ENCODE measurements at places on chromosomes 7 and 10.

DNA sequence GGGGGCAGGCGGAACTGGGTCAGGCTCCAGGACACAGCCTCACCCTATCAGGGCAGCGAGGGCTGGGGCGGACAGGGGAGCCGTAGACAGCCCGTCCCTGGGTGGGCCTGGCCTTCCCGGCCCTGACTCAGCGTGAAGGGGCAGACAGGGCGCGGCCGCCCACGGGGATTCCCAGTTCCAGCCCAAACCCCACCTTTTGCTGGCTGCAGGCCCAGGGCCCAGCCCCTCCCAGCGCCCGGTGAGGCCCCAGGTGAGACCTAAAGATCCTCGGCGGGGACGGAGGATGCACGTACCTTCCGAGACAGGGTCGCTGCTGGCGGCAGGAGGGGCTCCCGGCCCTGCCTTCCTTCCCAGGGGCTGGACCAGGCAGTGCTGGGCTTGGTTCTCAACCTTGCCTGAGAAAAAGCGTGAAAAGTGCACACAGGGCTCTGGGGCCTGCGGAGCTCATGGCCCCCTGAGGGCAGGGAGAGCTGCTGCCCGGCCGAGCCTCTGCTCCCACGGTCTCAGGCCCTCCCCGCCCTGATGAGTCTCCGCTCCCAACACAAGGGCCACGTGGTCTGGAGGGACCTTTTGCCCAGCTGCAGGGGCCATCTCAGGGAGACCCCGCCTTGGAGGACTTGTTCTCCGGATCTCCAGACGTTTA is 43.9 kb upstream of the DNAJB6 start:
- DNase-seq: no peak

GRCh38 chr7:113394856-113395255 is 276.5 kb upstream of the SMIM30 start:
- DNase-seq: no peak

DNA sequence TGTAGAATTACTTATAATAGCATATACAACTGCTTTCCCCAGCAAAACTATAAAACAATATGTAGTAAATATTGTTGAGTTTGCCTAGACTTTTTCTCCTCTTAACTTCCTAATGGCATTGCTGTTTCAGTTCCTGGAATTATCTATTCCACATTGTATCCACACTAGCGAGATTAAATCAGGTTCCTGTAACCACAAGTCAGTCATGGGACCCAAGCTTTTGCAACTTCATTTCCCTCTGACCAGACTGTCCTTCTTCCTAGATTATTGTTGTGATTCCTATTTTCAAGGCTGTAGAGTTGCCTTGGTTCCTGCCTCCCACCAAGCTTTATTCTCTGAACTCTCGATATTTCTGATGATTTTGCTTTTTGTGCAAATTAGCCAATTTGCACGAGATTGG is 173.3 kb upstream of the ZNF804B start:
- no peak for DNase-seq

- peak; percentile 13 for DNase-seq
Measured at GRCh38 chr10:79027147-79028055, 41.4 kb upstream of the ZMIZ1 start.

DNA sequence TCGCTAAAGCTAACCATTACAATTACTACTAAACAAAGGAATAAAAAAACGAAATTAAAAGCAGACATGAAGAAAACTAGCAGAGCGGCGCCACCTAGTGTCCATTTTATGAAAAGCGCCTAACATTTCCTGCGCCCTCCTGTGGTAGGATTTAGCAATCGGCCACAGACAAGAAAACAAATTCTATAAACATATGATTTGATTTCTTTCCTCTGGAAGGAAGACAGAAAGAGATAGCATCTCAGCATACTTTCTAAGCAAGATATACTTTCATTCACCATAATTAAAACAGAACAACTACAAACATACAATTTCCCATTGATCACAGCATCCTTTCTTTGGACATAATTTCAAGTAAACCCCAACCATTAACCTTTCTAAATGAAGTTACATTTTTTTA is 337.7 kb upstream of the NPVF start:
- peak; percentile 37 for DNase-seq

Data from activated naive CD4-positive, alpha-beta T cell (primary cell).